Nasal cavity respiratory epithelium epithelial cell of viscerocranial mucosa (primary cell): ENCODE measurements at places on chromosomes 13 and 19. TPM values are rescaled to one million over a fixed set of nuclear protein-coding genes. Genes with fewer than 3 reads are reported as not detected.

ZNF729 gene
- total RNA-seq = not detected in 2 replicates

TBXA2R gene
- total RNA-seq = 0.21 TPM in 1 of 2 replicates, not detected in the other

ITGBL1 gene
- 0.28 and 1.0 TPM in 2 replicates for total RNA-seq

ZNF667 gene
- 2.7 and 11.0 TPM in 2 replicates for total RNA-seq

NAA16 gene
- 5.5 and 10.2 TPM in 2 replicates for total RNA-seq

CAPS gene
- 1.7 and 6.3 TPM in 2 replicates for total RNA-seq

PSG6 gene
- not detected in 2 replicates for total RNA-seq

ATP11A gene
- total RNA-seq = 7.2 and 23.2 TPM in 2 replicates

CYP4F8 gene
- not detected in 2 replicates for total RNA-seq

TMEM91 gene
- total RNA-seq = 8.7 and 9.2 TPM in 2 replicates

TRAPPC6A gene
- total RNA-seq = 7.9 and 8.2 TPM in 2 replicates

CLEC17A gene
- total RNA-seq = not detected in 2 replicates

ZNF227 gene
- 15.0 and 16.7 TPM in 2 replicates for total RNA-seq

NXNL1 gene
- not detected in 2 replicates for total RNA-seq

TMEM238 gene
- 2.3 and 4.4 TPM in 2 replicates for total RNA-seq

PAK4 gene
- 4.1 and 17.2 TPM in 2 replicates for total RNA-seq

OR7C1 gene
- not detected in 2 replicates for total RNA-seq

CYP2F1 gene
- not detected in 2 replicates for total RNA-seq

ARHGAP45 gene
- 4.6 and 4.8 TPM in 2 replicates for total RNA-seq

ZSCAN5A gene
- total RNA-seq = 5.1 and 5.7 TPM in 2 replicates

SIGLEC5 gene
- total RNA-seq = not detected in 2 replicates

TNFSF13B gene
- 0.34 and 2.6 TPM in 2 replicates for total RNA-seq

METTL21C gene
- not detected in 2 replicates for total RNA-seq

DCT gene
- total RNA-seq = 0.21 TPM in 1 of 2 replicates, not detected in the other
